ENCODE measurements at places on chromosomes 7 and 10.

DNA sequence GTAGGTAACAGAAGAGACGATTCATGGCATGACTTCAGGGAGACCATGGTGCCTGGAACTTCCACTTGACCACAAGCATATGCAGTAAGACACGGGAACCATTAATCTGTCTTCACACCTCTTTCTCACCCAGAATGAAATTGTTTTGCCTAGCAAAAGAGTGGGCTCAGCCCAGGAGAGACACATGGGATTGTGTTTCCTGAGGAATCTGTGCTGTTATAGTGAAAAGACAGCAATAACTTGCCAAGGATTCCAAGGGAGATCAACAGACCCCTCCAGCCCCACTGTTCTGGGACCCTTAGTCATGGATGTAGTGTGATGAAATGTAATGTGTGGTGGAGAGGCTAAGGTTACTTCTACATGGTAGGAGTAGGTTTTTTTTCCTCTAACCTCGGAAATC is 192.5 kb upstream of the NPVF start:
- DNase-seq: no peak

DNA sequence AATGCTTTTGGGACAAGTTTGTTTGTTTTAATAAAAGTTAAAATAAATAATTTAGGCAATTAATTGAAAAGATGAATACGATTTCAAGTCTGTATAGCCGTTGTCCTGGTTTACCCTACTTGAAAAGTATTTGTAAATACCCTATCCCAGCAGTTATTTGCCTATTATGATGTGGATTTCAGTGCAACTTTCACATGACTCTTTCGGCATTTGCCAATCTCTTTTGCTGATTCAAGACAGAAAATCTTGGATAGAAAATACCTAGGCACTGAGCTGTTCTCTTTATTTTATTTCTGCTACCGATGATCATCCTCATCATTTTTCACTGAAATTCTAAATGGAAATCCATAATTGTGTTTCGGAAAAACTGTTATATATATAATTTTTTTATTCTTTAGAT is 125.9 kb upstream of the FZD8 start:
- no peak for DNase-seq

DNA sequence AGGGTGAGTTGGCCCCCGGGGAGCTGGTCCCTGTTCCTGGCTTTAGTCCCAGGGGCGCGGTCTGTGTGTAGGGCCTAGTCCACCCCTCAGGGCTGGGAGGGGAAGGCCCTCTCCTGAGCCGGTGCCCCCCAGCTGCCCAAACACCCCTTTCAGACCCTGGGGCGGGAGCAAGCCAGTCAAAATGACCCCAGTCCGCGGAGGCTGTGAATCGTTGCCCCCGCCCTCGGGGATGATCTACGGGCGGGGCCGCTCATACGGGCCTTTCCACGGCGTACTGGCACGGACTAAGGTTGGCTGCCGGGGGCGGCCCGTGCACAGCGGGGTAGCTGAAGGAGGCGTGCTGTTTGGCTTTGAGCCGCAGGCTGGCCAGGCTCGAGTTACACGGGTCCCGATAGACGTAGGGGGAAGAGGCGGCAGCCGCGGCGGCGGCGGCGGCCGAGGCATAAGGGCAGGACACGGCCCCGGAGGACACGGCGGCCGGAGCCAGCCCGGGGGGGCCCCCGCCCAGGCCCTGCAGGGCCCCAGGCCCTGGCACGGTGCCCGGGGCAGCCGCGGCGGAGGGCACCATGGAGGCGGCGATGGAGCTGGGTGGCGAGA is 4.3 kb downstream of the ELOVL3 start:
- peak; percentile 88 for DNase-seq

- DNase-seq: no peak
Measured at GRCh38 chr7:114649689-114650088, 235.1 kb downstream of the FOXP2 start.
